ENCODE measurements at places on chromosomes 2 and 18.
A peak's percentile ranks its signal among the peaks of the same experiment; 100 is the strongest.

GRCh38 chr2:23250371-23250770 lies 134.6 kb upstream of the KLHL29 start:
- DNase-seq: no peak

GRCh38 chr2:30178618-30179434 lies 32.0 kb downstream of the YPEL5 start:
- DNase-seq: no peak

- no peak for DNase-seq
Observed at GRCh38 chr2:176109192-176109901, 2.3 kb downstream of the HOXD11 start.

- no peak for DNase-seq
Observed at GRCh38 chr2:222672068-222672401, 577 bp downstream of the MOGAT1 start.

DNA sequence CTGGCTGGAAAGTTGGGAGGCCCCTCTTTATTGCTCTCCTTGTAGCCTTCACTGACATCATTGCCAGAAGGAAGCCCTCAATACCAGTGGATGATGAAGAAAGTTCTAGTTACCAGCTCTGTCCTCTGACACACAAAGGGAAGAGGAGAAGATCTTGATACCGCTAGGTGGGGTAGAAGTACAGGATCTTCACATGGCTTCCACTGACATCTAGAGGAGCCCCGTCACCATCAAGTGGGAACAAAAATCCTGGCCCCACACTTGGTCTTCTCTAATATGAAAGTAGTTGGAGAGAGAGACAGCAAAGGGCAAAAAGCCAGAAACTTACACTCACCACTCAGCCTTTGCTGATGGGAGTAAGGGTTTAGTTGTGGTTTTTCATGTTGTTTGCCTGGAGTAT lies 12.4 kb downstream of the XIRP2 start:
- no peak for DNase-seq

- no peak for DNase-seq
Observed at GRCh38 chr2:147836099-147836498, 8.7 kb upstream of the ACVR2A start.

DNA sequence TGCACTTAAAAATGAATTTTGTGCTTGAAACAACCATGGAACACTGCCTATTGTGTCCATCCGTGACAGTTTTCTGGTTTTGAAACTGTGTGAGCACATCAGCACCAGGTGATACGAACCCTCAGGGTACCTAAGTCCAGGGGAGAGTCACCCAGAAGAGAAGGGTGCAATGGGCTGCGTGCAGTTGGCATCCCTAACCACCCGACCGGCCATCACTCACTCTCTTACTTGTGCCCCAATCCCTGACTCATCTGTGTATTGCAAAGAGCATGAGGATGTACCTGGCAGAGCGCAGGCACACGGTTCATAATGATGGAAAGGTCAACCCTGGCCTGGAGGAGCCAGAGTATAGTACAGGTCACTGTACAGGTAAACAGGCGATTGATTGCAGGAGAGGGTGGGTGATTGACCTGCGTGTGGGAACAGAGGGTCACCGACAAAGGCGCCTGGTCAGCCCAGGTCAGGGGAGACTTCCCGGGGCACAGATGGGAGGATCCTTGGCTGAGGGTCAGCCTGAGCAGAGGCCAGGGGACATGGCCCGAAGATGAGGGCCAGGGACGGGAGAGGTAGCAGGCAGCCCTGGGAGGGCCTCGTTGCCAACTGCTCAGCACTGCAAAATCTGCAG lies 160.3 kb downstream of the SEPTIN10 start:
- DNase-seq: no peak

- DNase-seq: no peak
Observed at GRCh38 chr2:131035826-131036231, 57.4 kb downstream of the FAM168B start.

DNA sequence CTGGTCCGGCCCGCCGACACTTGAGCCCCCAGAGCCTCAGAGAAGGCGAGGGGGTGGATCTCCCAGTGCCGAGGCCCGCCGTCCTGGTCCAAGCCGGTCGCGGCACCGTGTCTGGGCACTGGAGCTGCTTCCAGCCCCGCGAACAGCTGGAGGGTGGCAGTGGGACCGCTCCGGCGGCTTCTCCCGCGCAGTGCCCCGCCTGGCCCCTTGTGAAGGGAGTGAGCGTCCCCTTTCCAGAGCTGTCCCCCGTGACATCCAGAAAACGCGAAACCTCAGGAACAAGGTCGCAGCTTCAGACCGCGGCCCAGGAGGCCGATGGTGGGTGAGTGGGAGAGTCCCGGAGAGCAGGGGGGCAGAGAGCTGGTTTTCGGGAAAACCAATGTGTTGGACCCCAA lies 579 bp upstream of the EMX1 start:
- no peak for DNase-seq

DNA sequence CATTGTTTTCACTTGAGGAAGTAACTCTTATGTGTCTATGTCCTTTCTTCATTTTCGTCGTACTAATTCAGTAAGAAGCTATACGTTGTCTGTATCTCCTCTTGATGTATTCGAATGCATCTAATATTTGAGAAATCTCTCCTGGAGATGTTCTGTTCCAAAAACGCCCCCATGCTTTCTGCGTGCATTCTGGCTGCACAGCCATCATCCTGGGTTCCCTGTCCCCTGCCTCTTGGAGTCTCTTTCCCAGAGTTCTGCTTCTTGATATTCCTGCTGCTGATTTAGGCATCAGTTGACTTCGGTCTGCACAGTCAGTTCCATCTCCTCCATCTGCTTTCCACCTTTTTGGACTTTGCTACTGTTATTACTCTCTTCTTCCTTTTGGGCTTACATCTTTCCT lies 13.5 kb downstream of the PNO1 start:
- no peak for DNase-seq

- DNase-seq: no peak
Observed at GRCh38 chr18:49812286-49813068, 856 bp downstream of the ACAA2 start.

DNA sequence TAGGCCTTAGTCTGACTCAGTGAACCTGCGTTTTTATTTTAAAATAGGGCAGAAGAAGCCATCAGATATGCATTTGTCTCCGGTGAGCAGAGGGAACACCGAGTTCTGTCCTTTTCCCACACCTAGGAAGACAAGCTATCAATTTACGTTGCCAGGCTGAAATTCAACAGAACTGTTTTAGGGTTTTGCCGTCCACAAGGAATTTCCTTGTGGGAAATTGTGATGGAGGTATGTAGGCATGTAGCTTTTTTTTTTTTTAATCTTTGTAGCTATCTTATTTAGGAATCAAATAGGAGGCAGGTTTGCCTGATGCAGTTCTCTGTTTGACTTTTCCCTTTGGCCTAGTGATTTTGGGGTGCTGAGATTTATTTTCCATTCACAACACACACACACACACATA lies 62.0 kb upstream of the ASAP2 start:
- no peak for DNase-seq

GRCh38 chr2:136310005-136310495 lies 192.1 kb upstream of the CXCR4 start:
- peak; percentile 77 for DNase-seq
